Fibroblast of upper back skin (primary cell): ENCODE measurements at places on chromosomes 4 and X.

DNA sequence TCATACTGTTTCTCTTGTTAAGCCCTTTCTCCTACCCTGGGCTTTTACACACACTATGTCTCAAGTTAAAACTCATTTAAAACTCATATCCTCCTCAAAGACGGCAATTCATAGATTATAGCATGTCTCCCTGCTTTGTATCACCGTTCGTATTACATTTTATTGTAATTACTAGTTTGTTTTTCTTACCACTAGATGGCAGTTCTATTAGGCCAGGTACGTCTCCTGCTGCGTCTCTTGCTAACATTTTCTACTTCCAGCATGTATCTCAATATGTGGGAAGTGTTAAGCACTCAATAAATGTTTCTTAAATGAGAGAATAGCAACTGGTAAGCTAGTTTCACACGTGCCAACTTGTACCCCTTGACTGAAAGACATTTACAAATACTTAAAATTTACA, 450.3 kb upstream of the PCDH7 start:
- DNase-seq = no peak

- peak; percentile 19 for DNase-seq
These were observed at the start of gene FRMPD4 for GRCh38 chrX:12138361-12139313. Gene FRMPD4 (plus strand): TSS chrX:12138473. CDS start chrX:12138972, 499 bp downstream.

DNA sequence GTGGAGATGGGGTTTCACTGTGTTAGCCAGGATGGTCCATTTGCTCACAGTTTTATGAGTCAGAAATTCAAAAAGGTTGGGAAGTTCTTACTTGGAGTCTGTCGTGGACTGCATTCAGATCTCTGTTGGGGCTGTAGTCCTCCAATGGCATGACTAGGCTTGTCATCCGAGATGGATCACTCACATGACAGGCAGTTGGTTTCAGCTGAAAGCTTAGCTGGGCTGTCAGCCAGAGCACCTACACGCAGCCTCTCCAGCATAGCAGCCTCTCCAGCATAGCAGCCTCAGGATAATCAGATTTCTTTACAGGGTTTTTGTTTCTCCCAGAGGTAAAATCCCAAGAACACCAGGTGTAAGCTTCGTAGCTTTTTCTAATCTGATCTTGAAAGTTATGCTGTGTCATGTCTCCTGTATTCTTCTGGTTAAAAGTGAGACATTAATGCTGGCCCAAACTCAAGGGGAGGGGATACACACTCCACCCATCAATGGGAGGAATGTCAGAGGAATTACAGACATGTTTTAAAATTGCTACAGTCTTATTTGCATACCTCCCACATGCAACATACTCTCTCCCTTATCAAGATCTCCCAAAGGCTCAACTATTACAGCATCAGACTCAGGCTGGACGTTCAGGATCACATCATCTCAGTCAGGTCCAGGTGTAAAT, 31.6 kb upstream of the SOD3 start:
- peak; percentile 88 for DNase-seq

DNA sequence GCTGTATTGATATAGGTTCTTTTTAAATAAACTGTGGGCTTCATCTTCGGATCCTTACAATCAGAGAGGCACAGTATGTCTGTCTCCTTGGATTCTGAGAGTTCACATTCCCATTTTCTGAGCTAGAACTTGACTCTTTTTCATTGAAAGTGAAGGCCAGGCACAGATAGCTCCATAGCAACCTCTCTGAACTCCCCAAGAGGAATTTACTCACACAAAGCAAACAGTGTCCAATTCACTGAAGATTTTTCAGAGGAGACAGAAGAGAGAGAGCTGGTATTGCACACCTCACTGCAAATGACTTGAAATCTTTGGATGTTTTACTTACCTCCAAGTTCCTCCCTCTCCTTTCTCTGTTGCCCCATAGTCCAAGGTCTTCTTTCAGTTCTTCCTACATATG, 130.9 kb upstream of the CASK start:
- DNase-seq = no peak

DNA sequence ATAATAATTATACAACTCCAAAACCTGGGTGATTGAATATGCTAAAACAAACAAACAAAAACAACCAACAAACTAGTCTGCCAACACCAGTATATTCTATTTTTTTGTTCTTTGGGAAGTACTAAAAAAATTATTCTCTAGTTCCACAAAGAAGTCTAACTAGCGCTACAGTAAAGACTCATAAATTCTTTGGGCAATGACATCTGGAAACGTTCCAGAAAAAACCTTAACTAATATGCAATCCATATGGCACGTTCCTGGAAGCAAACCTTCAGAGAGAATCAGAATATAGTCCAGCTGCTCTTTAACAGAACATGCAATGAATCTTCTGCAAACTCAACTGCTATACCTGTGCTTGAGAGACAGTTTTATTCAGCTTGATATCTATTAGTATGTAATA, 500.1 kb downstream of the TRAM1L1 start:
- DNase-seq = peak; percentile 5

- no peak for DNase-seq
These were observed 28.9 kb upstream of the HUWE1 start for GRCh38 chrX:53715346-53715924.

GRCh38 chr4:111020961-111021360, 398.1 kb upstream of the PITX2 start:
- DNase-seq = no peak

DNA sequence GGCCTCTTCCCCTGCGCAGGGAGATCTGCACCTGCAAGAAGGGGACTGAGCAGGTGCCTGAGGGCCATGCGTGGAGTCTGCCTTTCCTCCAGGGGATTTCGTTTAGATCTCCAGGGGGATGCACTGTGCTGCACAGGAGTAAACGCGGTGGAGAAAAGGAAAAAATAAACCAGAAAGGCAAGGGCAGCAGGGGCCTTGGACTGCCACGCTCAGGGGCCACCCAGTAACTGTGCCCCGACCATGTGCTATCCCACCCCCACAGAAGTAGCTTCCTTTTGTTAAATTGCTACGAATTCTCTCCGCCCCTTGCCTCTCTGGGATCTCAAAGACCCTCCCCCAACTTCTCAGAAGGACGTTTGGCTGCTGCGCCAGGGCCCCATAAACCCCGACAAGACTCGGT, 17.2 kb upstream of the HMX1 start:
- no peak for DNase-seq

- DNase-seq = peak; percentile 66
These were observed 28.4 kb downstream of the APBB2 start for GRCh38 chr4:41185614-41186592.
